ENCODE measurements at places on chromosomes 4 and X.

DNA sequence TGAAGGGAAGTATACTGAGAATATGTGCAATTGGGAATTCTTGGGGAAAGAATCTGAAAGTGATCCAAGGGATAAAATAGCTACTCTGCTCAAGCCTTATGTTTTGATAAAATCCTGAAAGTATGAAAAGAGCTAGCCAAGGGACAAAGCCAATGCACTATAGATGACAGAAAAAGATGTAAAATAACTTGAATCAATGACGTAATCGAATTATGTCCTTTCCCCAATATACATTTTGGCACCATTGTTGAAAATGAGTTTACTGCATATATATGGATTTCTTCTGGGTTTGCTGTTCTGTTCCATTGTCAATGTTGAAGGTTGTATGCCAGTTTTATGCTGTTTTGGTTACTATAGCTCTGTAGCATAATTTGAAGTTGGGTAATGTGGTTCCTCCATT lies 407.3 kb downstream of the DCAF12L2 start:
- DNase-seq = no peak

DNA sequence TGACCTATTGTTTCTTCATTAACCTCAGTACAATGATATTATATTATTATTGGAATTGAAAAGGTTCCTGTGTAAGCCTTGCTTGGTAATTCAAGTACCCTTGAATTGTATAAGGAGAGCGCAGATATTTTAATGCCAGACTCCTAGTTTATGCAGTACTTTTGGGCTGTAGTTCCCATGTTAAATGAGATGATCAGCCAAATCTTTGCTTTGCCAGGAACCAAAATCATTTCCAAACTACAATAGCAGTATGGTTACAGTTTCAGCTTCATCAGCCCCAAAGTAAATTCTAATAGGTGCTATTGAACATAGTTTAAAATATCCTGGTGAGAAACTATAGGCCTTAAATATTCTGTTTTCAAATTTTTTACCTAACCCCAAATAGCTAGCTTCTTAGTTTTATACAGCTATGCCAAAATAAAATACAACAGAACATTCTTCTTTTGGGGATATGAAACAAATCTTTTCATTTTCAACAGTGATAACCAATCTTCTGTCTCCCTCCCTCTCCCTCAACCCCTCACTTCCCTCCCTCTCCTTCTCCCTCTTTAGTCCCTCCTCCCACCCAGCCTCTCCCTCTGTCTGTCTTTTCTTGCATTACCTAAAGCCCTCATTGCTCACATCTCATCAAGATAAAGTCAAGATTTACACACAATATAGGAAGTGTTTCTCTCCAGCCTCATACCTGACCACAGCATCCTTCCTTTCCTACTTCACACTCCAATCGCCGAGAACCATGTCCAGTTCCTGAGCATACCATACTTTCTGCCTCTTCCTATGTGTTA lies 190.1 kb downstream of the SHROOM3 start:
- no peak for DNase-seq

DNA sequence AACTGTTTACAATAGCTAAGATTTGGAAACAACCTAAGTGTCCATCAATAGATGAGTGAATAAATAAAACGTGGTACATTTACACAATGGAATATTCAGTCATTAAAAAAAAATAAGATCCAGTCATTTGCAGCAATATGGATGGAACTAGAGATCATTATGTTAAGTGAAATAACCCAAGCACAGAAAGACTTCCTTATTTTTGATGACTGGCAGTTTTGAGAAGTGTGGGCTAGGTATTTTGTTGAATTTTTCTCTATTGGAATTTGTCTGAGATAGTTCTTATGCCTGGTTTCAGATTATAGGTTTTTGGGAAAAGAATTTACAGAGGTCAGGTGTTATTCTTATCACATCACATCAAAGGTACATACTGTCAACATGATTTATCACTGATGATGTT lies 293.8 kb upstream of the ARSJ start:
- no peak for DNase-seq

DNA sequence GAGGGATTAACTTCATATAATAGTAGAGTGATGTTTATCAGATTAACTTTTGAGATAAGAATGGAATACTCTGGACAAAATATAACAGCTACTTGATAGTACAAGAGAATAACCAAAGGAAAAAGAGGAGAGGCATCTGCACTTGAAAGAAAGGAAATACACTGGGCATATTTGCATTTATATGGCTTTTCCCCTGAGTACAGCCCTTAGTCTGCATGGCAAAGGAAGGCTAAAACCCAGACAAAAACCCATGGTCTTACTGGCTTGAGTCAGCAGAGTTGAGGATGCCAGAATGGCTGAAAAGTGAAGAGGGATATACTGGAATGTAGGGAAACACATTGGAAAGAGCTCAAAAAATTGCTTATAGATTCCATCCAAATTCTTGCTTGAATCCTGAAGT lies 101.6 kb downstream of the COL4A5 start:
- DNase-seq = no peak

DNA sequence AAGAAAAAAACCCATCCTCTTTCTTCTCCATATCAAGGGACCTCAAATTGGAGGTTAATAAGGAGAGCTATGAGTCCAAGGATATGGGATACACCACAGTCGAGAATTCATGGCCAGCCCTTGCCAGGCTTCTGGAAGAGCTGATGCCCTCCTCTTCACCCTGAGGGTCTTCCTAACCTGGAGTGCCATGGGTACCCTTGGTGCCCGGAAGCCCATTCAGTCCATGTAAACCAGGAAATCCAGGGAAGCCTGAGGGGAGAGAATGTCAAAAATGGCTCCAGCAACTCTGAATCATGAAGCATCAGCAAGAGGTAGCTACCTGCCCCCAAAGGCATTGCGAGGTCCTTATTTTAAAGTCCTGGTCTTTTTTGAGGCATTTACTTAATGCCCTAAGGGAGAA lies 78.2 kb downstream of the ATG4A start:
- DNase-seq = no peak

- no peak for DNase-seq
Observed at GRCh38 chr4:89837385-89837992, 528 bp upstream of the SNCA start.

GRCh38 chr4:83657336-83657735 lies 121.4 kb downstream of the GPAT3 start:
- no peak for DNase-seq

DNA sequence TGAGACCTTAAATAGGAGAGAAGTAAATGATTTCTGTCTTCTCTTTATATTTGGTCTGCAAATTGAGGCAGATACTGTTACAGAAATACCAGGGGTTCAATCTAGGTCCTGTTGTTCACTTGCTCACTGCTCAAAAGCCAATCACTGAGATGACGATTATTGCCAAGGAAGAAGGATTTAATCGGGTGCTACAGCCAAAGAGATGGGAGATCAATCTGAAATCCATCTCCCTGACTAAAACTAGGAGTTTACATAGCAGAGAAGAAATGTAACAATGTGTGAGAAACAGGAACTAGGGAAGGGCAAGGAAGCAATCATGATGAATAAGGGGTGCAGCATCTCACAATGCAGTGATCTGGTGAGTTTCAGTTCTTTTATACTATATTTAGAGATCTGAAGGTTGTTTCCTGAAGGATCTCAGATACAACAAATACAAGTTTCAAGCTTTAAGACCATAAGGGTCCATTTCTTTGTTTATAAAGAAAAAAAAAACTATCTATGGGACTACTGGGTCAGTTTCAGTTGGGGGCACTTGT lies 117.9 kb upstream of the FAM9B start:
- DNase-seq = no peak

DNA sequence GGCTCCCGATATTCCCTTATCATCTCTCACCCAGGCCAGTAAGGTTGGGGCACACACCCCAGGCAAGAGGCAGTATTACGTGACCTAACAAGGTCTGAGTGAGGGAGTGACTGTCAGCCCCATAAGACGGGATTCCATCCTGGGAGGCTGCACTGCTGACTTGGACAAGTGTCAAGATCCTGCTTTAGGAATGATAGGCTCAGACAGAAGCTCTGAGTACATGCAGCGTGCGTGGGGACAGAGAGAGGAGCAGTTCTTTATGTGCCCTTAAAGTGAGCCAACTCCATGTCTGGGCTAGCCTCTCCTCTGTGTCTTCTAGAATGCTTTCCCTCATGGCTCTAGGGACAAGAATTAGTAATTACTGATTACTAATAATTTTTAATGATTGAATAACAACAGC lies 142.2 kb upstream of the PRPS2 start:
- no peak for DNase-seq

DNA sequence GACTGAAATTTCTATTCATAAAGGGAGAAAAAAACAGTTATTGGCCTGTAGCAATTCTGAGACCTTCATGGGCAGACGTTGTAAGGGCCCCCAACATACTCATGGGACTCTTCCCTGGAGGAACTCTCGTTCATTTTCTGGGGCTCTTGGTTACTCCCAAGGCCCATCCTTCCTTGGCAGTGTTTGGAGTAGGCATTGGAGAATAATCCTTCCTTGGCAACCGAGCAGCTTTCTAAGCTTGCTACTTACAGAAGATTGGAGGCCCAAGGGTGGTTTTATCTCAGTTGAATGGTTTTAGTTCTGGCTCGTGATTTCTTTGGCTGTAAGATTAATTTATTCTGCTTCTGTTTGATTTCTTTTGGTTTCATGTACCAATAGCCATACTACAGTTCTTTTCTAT lies 50.4 kb downstream of the ALG13 start:
- no peak for DNase-seq

DNA sequence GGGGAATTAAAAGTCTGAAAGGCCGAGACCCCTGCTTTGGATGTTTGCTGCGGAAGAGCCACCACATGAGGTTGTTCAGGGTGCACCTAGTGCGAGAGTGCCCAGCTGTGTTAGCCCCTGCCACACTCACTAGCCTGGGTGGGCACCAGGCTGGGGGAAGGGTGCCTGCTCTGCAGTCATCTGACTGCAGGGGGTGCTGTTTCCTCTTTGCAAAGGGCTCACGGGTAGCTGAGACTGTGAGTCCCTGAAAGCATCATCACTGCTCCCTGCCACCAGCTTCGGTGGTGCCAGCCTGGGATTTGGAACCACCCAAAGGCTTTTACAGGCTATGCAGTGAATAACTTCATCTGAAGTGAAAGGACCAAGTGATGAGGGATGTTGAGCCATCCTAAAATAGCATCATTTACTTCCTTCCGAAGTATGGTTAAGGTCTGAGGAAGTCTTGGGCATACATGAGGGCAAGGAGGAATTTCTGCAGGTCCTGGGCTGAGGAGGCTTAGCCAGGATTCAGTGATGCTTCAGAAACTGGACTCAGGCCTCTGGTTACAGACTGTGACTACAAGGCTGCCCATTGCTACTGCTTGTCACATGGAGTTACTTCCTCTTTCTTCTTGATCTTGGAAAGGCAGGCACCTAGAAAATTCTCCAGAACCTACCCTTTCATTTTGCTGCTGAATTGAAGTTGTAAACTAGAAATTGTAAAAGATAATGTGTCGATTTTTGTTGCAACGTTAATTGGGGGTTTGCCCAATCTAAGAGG lies 293.2 kb upstream of the PRPS2 start:
- no peak for DNase-seq

DNA sequence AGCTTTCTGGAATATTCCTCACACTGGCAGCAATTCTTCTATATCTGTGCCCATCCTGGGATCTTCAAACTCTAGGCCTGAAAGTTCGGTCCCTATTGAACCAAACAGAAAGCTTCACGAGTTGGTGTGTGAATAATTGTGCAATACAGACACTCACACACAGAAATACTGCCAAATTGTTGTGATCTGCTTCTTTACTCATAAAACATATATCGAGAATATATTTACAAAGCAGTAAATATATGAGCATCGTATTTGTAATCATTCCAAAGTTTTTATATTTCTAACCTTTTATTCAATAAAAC lies 56.6 kb upstream of the BEX4 start:
- DNase-seq = no peak

DNA sequence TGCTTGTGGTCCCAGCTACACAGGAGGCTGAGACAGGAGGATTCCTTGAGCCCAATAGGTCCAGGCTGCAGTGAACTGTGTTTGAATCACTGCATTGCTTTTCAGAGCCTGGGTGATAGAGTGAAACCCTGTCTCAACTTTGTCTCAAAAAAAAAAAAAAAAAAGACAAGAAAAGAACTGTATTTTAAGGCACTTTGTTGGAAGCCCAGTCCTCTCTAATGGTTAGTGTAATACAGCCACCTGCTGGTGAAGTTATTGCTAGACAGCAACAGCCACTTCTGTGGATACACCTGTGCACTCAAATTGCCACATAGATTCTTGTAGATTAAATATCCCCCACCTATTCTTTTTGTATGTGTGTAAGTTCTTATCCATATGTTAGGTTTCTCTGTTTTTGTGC lies 10.1 kb upstream of the FGG start:
- peak; percentile 18 for DNase-seq

GRCh38 chr4:153115322-153116290 lies 88.6 kb upstream of the TRIM2 start:
- peak; percentile 71 for DNase-seq

DNA sequence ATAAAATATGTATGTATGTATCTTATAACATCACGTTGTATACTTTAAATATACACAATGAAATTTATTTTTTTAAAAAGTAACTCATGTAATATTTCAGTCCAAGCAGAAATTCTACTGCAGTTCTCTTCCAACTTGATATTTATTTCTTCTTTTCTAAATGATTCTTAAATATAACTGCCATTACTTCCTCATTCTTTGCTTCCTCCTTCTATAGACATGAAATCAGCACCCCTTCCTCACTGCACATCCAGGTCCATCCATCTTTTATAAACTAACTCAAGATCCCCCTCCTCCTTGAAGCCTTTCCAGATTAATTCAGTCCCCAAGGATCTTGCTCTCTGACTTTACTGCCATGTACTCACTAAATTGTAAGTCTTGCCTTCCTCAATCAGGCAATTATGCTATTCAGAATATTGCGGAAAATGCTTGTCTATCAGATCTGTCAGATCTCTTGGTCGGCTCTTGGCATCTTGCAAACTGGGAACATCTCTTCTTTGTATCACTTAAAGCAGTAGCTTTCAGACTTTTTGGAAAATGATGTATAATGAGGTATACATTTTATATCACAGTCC lies 3.7 kb downstream of the GPRIN3 start:
- DNase-seq = no peak

DNA sequence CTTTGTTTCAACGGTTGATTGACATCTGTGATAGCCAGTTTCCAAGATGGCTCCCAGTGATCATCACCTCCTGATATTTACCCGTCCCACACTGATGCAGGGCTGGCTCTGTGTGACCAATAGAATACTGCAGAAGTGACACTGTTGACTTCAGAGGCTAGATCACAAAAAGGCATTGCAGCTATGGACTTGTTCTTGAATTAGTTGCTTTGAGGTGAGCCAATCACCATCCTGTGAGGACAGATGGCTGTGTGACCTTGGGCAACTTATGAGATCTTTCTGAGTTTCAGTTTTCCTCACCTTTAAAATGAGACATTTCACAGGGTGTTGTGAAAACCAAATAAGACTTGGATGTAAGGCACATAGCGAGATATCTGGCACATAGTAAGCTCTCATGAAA lies 1.8 kb upstream of the GPR82 start:
- no peak for DNase-seq

GRCh38 chrX:140672840-140673731 lies 36.5 kb upstream of the LINC00632 start:
- DNase-seq = no peak

- DNase-seq = no peak
Observed at GRCh38 chr4:72777436-72777835, 208.4 kb upstream of the ADAMTS3 start.

Measured in kidney capillary endothelial cell (primary cell).